Activated gamma-delta T cell (primary cell): ENCODE measurements at places on chromosomes 11 and 22.

DNA sequence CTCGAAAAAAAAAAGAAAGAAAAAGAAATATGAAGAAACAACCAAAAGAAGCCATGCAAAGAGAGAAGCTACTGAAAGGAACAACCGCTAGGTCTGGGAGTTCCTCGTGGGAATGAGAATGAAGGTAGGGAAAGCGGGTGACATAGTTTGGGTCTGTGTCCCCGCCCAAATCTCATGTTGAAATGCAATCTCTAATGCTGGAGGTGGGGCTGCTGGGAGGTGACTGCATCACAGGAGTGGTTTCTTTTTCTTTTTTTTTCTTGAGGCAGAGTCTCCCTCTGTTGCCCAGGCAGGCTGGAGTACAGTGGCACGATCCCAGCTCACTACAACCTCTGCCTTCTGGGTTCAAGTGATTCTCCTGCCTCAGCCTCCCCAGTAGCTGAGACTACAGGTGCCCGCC is 9.7 kb upstream of the TXN2 start:
- no peak for DNase-seq

GRCh38 chr11:104823657-104824056 is 74.6 kb downstream of the CASP12 start:
- DNase-seq: no peak

- DNase-seq: no peak
Measured at GRCh38 chr11:61787928-61788491, 4.4 kb downstream of the TMEM258 start.

DNA sequence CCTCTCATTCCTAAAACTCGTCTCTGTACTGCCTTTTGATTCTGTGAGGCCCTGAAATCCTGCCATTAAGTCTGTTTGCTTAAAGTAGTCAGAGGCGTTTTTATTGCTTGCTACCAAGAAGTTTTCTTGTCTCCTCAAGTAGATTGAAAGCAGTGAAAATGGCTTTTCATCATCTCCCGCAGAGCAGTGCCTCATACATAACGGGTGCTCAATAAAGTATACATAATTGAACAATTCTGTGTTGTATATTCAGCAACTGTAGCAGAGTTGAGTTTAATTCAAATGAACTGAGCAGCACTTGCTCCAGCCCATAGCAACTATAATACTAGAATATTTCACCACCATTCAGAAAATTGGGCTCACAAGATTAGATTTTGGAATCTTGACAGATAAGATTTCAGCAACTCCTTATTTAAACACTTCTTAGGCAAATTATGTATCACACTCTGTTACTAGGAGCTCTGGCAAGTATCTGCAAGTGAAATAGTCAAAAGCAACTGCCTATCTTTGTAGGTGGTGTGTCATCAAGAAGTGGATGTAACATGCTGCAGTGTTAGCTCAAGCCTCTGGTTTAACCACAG is 20.0 kb downstream of the FIBIN start:
- DNase-seq: no peak

DNA sequence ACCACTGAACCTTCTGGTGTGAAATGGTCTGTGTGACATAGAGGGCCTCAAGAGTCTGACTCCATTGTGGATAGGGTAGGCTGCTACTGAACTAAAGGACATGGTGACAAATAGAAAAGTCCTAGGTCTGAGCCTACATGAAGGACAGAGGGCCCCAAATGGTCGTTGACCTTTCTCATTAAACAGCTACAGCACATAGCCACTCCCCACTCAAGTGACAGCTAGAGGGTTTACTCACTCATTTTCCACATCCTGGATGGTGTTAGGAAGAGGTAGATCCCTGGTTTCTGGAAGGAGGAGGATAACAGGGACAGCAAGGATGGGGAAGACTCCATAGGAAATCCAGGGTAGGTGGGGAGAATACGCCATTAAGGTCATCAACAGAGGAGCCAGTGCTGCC is 63.3 kb downstream of the SLC22A24 start:
- no peak for DNase-seq

DNA sequence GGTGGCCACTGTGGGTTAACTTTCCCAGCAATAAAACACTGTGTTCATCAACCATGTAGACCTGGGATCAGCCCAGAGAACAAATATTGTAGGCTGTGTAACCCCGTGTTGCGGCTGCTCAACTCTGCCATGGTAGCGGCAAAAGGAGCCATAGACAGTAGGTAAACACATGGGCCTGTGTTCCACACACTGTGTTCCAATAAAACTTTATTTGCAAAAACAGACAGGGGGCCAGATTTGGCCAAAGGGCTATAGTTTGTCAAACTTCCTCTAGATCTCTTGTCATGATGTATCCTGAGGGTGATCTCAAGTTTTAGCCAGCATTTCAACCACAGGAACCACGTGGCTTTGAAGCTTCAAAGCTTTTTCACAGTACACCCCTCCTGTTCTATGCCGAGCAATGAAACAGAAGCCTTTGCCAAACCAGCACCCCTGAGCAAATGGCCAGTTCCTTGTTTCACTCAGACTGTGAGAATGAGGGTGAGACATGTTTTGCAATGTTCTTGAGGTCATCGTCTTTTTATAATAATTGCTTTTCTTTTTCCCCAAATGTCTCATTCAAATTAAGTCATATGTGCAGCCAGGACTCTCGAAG is 49.9 kb upstream of the FADD start:
- DNase-seq: no peak

GRCh38 chr11:34972892-34973291 is 56.5 kb downstream of the PDHX start:
- DNase-seq: no peak

DNA sequence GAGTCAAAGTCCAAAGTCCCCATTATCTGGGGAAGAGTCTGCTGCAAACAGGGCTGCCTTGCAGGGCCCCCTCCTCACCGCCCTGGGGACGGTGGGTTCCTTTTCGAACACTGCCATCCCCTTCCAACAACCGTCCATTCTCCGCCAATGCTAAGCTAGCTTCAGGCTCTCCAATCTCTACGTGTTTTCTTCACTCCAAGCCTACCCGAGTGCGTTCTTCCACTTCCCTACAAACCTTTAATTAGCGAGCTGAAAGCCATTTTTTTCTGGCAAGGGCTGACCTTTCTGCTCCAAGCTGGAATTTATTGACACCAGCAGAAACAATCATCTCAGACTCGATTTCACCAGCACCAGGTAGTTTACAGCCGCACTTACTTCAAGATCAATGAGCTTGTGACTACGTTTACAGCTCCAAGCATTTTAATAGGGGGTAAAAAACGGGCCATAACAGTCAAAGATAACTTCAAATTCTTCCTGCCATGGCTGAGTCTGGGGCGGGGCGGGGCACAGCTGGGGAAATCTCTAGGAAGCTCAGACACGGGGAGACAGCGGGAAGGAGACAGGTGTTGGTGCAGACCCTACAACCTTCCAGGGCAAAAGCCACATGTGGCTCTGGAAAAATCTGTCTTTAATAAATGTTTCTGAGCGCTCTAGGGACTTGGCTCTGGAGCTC is 82.2 kb downstream of the PHF21B start:
- DNase-seq: no peak

- DNase-seq: no peak
Measured at GRCh38 chr11:48093323-48093722, 113.0 kb downstream of the PTPRJ start.

- DNase-seq: no peak
Measured at GRCh38 chr22:48720662-48721394, 1106.8 kb downstream of the BRD1 start.

DNA sequence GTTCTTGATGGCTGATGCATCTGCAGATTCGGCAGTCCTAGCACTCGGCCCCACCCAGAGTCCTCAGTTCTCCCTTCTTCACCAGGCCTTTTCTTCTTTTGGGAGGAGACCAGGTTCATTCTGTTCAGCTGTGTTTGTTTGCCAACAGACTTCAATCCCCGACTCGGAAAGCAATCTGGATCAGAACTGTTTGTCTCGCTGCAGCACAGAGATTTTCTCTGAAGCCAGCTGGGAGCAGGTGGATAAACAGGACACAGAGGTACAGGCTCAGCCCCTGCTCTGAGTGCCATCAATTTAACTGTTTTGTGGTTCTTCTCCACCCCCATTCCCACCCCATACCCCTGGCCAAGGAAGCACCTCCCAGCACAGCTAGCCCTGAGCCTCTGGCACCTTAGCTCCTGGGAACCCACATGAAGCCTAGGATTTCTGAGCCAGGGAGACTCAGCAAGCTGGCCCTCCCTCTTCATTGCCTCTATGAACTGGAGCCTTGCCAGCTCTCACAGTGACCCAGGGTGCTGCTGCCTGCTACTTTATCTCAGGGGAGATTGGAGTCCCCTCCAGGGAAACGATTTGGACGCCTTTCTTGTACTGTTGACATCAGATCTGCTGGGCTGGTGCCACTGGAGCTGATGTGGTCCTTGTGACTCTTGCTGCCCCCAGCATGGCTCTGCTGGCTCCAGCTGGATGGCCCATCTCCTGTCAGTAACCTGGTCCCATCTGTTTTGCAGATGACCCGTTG is 58.2 kb upstream of the HORMAD2 start:
- DNase-seq: no peak

- DNase-seq: no peak
Measured at GRCh38 chr22:47069270-47069669, 306.8 kb downstream of the TBC1D22A start.

DNA sequence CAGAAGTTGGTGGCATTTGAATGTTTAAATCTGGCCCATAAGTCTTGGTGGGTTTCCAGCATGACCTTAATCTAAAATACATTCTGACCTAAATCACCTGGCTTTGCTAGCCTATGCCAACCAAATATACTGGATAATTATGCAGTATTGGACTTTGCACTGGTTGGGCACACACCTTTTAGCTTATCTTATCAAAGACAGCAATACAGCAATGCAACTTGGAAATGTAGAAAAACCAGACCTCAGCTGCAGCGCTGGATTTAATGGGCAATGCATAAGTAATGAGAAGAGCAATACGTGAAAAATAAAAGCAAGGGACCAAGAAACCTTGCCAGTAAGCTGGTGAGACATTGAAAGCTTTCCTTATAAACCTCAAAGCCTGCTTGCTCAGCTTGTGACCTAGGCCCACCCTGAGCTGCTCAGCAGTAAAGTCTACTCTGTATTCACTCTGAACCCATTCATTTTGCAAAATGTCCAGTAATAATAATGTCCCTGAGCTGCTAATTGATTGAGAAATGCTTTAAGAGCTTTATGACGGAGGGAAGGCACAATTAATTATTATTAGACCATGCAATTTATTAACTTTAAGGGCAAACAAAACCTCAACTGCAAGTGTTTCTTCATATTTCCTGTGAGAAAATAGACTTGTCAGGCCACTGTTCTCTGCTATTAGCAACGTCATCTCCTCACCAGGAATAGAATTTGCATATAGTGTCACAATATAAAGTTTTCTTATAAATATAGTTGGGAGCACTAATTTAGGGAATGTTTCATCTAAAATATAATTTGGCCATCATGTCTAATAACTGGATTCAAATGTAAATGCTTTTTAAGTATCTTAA is 49.4 kb upstream of the CEP295 start:
- DNase-seq: no peak

DNA sequence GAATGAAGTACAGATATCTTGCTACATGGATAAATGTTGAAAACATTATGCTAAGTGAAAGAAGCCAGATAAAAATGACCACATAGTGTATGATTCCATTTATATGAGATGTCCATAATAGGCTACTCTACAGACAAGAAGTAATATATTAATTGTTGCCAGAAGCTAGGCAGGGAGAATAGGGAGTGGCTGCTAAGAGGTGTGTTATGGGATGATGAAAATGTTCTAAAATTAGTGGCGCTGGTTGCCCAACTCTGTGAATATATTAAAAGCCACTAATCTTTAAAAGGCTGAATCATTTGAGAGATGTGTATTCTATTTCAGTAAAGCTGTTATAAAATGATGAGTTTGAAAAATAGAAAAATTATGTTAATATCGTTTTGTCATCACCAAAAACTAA is 144.4 kb downstream of the NCAM1 start:
- no peak for DNase-seq

DNA sequence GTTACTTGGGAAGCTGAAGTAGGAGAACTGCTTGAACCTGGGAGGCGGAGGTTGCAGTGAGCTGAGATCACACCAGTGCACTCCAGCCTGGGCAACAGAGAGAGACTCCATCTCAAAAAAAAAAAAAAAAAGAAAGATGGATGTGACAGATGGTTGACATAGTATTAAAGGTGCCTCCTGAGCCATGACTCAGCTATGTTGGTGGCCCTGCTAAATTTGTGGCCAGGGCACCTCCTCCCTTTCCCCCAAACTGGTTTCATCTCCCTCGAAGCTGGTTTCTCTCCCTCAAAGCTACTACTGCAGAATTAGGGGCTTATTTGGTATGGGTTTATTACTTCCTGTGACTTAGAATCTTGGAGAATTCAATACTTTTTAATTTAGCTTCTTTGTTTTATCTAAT is 31.5 kb downstream of the SDHD start:
- no peak for DNase-seq

- no peak for DNase-seq
Measured at GRCh38 chr22:36405671-36406538, 18.1 kb upstream of the MYH9 start.
